ENCODE measurements at places on chromosomes 5 and 9. TPM values are rescaled to one million over a fixed set of nuclear protein-coding genes. Genes with fewer than 3 reads are reported as not detected.

The SOHLH1 gene
- total RNA-seq, result not detected

The EIF4E1B gene
- total RNA-seq, result not detected

The ADAM19 gene
- total RNA-seq, result 29.0 TPM

The DELE1 gene
- 73.1 TPM for total RNA-seq

The CAMK2A gene
- total RNA-seq, result not detected

The CTXN3 gene
- total RNA-seq, result not detected

The RNF208 gene
- total RNA-seq, result 7.2 TPM

The N4BP3 gene
- total RNA-seq, result 5.3 TPM

The C9orf152 gene
- not detected for total RNA-seq

The NSG2 gene
- not detected for total RNA-seq

The SLF1 gene
- 16.8 TPM for total RNA-seq

The PCDHA6 gene
- not detected for total RNA-seq

The KCNIP1 gene
- total RNA-seq, result not detected

The PRRT1B gene
- not detected for total RNA-seq

The DND1 gene
- total RNA-seq, result 3.4 TPM

The SPINK13 gene
- not detected for total RNA-seq

The CETN3 gene
- total RNA-seq, result 28.7 TPM

The BAG1 gene
- total RNA-seq, result 63.8 TPM

The RASGEF1C gene
- total RNA-seq, result not detected

The ELOVL7 gene
- total RNA-seq, result 0.57 TPM

The PCDHGC4 gene
- not detected for total RNA-seq

The MEIKIN gene
- 1.2 TPM for total RNA-seq

The TMEM8B gene
- total RNA-seq, result 6.1 TPM

The FGFR4 gene
- total RNA-seq, result 2.3 TPM

The SPATA31D4 gene
- total RNA-seq, result not detected

The CCNO gene
- not detected for total RNA-seq

The ZNF782 gene
- total RNA-seq, result 5.4 TPM

The PKD2L2 gene
- not detected for total RNA-seq

The SH3RF2 gene
- total RNA-seq, result not detected

The LRRC19 gene
- total RNA-seq, result not detected

The URM1 gene
- total RNA-seq, result 60.7 TPM

The BARX1 gene
- total RNA-seq, result 1.1 TPM

The C9orf50 gene
- not detected for total RNA-seq

The SLC6A7 gene
- total RNA-seq, result not detected

The PCDHA9 gene
- total RNA-seq, result not detected

The EQTN gene
- total RNA-seq, result not detected

The GCNT4 gene
- total RNA-seq, result 6.0 TPM

The CDKN2B gene
- total RNA-seq, result 2.1 TPM

The NEUROG1 gene
- not detected for total RNA-seq

The ZCCHC10 gene
- total RNA-seq, result 24.5 TPM

The PCDHGA12 gene
- 0.11 TPM for total RNA-seq

The PCDHGA6 gene
- 0.28 TPM for total RNA-seq

The MED10 gene
- 56.7 TPM for total RNA-seq

The TAF11L5 gene
- total RNA-seq, result not detected

The OLFML2A gene
- not detected for total RNA-seq

The ARHGEF39 gene
- total RNA-seq, result 13.1 TPM

The PCDHAC1 gene
- total RNA-seq, result not detected

The ENTR1 gene
- total RNA-seq, result 56.2 TPM

The DTWD2 gene
- 3.7 TPM for total RNA-seq

The ZNF618 gene
- 0.75 TPM for total RNA-seq

The TNFSF8 gene
- 54.2 TPM for total RNA-seq

The MARVELD2 gene
- 0.42 TPM for total RNA-seq

The ZNF454 gene
- total RNA-seq, result not detected

The STC2 gene
- 10.9 TPM for total RNA-seq

The COL27A1 gene
- 1.7 TPM for total RNA-seq

The DDX4 gene
- 0.28 TPM for total RNA-seq

All from activated naive CD8-positive, alpha-beta T cell treated with anti-CD3 and anti-CD28 coated beads, Interleukin-2, amount 10 ng/mL, durations not matched to agents 7 days and 5 days (primary cell).